NCI-H2029 (cell line): ENCODE measurements at places on chromosomes 7 and 10.
A peak's percentile ranks its signal among the peaks of the same experiment; 100 is the strongest.

GRCh38 chr10:112797855-112798254 is 152.2 kb upstream of the TCF7L2 start:
- no peak for DNase-seq

DNA sequence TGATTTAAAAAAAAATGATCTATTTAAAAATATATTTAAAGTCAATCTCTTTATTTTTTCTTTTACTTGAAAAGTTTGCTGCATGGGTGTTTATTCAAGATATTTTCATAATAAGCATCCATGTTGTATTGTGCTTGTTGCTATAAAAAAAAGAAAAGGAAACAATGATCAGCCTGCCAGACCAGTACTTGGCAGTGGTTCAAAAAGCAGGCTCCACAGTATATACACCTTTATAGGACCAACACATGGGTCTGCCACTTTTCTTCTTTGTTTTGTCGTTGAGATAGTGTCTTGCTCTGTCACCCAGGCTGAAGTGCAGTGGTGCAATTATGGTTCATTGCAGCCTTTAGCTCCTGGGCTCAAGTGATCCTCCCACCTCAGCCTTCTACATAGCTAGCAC is 228.0 kb downstream of the TWIST1 start:
- no peak for DNase-seq

GRCh38 chr10:22683140-22683389 is 31.3 kb downstream of the PIP4K2A start:
- DNase-seq, result no peak

DNA sequence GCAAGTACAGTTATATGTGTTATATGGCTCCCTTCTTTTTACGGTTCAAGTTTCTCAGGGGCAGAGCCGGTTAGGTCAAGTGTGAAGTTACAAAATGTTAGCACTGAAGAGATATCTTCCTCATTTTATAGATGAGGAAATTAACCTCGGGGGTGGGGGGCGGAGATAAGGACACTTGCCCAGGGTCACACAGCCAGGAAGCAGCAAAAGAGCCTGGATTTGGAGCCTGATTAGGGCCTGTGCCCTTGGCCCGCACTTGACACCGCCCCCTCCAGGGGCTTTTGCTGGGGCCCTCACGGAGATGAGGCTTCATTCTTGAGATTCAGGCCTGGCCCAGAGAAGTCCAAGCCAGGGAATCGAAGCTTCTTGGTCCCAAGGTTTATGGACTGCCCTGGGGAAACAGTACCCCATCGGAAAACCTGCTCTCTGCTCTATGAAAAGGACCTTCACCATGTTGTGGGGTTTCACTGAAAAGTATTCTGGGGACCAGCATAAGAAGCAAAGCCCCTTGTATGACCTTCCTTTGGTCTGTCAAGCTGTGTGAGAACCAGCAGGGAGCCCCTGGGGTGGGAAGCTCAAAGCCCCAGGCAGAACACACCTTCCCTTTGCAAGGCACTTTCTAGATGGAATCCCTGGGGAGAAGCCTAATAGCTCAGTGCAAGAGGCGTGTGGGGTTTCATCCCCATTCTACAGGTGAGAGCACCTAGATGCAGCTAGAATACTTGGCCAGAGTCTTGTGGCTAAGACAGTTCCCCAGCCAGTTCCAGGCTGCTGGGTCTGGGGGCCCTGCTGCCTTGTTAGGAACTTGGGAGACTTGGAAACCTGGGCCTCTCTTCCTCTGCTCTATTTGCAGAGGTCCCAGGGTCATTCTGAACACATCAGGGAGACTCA is 21.9 kb downstream of the UNC5B start:
- DNase-seq, result no peak

- DNase-seq, result no peak
These were observed 240.2 kb downstream of the ADAM12 start for GRCh38 chr10:126147866-126148587.

- DNase-seq, result peak; percentile 27
These were observed 253.7 kb downstream of the ARHGAP21 start for GRCh38 chr10:24469993-24470392.

DNA sequence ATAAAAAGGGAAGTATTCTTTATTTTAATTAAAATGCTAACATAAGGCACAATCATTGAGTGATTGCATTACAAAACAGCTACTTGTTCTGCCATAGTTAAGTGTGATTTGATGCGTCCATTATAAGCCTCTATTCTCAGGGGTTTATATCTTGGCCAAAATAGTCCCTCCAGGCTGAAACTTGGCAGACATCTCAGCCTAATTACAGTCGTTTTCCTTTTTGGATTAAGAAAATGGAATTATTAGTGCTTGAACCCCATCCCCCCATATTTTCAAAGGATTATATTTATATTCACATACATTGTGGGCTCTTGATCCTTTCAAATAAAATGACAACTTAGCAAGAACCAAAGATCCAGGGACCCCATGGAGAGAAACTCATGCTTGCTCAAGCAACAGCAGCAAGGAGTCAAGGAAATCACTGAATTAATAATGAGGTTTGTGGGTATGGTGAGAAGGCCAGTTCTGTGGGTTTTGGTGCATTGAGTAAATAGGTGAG is 66.7 kb upstream of the NEUROD6 start:
- DNase-seq, result no peak

DNA sequence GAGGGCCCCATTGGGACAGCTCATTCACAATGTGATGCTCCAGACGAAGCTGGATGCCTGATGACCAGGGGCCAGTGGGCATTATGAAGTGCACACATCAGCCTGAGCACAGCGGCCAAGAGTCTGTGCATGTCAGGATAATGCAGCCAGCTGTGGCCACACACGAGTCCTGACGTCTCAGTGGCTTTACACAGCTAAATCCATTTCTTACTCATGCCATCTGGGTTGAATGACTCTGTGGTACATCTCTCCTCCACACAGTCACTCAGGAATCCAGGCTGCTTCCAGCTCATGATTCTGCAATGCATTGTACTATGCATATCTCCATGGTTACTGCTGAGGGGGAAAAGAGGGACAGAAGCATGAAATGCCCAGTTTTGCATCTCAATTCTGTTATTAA is 123.6 kb downstream of the PRLHR start:
- DNase-seq, result no peak

DNA sequence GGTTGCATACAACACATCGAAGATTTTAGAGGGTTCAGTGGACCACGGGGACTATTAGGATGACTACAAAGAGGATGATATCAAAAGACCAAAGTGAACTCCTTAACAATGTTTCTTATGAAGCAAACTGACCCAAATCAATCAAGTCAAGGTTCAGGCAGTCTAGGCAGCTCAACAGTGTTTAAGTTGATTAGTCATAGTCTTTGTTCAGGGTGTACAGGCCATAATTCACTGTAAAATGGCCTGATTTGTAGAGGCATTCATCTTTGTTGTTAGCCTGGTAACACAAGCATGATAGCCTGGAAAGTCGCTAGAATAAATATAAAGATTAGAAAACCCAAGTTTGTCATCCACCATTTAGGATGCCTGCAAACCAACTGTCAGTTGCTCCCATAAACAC is 32.6 kb downstream of the ANTXRL start:
- no peak for DNase-seq

DNA sequence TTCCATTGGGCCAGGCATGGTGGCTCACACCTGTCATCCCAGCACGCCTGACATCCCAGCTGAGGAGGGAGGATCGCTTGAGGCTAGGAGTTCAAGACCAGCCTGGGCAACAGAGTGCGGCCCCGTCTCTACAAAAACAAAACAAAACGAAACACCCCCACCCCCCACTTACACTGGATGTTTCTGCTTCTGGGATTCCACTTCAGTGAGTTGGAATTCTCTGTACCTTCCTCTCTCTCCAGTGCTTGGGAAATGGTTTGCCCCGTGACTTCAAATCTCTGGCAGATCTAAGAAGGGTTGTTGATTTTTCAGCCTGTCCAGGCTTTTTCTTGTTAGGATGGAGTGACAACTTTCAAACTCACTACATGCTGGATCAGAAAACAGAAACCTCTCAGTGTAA is 106.9 kb downstream of the ANLN start:
- DNase-seq, result no peak

GRCh38 chr7:121195010-121195409 is 133.8 kb upstream of the WNT16 start:
- no peak for DNase-seq

- no peak for DNase-seq
These were observed 29.0 kb downstream of the PLAC9 start for GRCh38 chr10:80161321-80162083.
